Islet precursor cell (in vitro differentiated cells): ENCODE measurements at places on chromosomes 6 and 20.

GRCh38 chr20:58294497-58295455 lies 14.7 kb upstream of the RAB22A start:
- DNase-seq, result peak; percentile 65

GRCh38 chr20:2932498-2932897 lies 59.2 kb downstream of the PTPRA start:
- no peak for DNase-seq

- DNase-seq, result no peak
These were observed 47.0 kb downstream of the COL19A1 start for GRCh38 chr6:69913361-69913760.

DNA sequence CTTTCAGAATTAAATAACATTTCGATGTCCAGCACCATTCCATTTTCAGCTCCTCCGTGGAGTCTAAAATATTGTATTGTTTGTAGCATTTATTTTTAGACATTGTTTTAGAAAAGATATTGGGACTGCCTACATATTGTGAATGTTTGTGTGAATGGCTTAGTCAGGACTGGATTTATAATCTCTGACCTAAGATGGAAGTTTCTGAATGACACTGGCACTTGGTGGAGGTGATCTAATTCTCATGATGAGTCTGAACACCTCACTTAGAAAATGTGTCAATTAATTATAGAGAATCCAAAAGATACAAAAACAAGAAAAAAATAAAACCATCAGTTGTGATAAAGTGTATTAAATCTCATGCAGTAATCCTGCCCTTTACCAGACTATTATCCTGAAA lies 60.8 kb upstream of the HBS1L start:
- no peak for DNase-seq

DNA sequence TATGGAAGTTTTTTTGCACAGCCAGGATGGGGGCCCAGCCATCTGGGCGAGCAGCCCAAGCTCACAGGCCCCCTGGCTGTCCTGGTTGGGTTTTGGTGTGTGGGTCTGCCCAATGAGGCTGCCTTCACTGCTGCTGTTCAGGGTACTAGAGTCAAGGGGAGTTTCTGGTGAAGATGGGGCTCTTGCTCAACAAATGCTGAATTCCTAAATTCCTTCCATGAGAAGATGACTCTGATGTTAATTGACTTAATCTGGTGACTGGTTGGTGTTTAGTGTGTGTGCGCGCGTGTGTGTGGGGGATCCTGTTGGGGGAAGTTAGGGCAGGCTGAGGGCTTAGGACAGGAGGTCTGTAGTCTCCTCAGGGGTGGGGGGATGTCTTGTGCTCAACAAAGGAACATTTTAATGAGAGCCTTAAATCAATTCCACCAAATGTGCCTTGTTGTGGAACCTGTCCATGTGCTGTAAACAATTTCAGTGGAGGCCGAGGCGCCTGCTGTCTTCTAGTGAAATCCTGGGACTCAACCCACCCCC lies 1.9 kb downstream of the PTK7 start:
- peak; percentile 65 for DNase-seq

DNA sequence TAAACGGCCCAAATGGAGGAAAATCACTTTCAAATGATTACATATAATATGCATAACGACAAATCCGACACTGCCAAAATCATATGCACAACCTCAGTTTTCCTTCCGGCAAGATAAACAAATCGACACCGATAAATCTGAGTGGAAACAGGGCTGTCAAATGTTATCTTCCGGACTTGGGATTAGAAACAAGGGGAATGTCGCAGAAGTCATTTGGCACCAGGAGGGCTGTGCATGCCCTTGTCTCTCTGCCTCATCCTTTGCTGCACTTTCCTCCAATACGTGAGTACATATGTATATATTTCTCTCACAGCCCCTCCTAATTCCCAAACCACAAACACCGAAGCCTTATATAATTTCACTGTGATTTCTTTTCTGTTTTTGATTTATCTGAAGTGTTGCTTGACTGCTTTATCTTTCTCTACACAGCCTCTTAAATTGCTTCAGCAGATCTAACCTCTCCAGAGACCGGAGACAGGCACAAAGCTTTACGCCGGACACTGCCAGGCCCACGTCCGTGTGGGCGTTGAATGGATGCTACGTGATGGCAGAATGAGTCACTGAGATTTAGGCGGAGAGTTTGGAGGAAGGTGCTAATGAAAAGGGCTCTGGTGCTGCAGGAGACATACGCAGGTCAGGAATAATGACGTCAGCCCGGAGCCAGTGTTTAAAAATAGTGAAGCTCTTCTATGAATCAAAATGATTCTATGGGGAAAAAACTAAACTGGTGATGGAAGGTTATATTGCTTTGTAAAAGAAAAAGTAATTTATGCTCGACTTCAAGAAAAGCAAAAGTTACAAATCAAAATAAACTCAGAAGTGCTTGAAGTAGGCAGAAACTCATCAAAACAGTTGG lies 21.0 kb upstream of the PRELID3B start:
- peak; percentile 85 for DNase-seq

DNA sequence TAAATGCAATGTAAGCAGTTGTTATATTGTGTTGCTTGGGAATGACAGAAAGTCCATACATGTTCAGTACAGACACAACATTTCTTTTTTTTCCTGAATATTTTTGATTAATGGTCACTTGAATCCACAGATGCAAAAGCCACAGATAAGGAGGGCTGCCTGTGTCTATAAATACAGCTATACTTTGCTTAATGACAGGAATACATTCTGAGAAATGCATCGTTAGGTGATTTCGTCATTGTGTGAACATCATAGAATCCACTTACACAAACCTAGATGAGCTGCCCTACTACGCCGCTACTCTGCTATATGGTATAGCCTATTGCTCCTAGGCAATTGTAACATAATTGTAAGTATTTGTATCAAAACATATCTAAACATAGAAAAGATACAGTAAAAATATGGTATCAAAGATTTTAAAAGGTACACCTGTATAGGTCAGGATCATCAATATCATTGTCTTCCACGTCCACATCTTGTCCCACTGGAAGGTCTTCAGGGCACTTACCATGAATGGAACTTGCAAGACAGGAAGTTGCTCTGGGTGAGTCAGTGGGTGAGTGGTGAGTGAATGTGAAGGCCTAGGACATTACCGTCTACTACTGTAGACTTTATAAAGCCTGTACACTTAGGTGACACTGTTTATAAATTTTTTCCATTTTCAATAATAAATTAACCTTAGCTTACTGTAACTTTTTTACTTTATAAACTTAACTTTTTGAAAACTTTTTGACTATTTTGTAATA lies 27.9 kb upstream of the POPDC3 start:
- DNase-seq, result no peak

DNA sequence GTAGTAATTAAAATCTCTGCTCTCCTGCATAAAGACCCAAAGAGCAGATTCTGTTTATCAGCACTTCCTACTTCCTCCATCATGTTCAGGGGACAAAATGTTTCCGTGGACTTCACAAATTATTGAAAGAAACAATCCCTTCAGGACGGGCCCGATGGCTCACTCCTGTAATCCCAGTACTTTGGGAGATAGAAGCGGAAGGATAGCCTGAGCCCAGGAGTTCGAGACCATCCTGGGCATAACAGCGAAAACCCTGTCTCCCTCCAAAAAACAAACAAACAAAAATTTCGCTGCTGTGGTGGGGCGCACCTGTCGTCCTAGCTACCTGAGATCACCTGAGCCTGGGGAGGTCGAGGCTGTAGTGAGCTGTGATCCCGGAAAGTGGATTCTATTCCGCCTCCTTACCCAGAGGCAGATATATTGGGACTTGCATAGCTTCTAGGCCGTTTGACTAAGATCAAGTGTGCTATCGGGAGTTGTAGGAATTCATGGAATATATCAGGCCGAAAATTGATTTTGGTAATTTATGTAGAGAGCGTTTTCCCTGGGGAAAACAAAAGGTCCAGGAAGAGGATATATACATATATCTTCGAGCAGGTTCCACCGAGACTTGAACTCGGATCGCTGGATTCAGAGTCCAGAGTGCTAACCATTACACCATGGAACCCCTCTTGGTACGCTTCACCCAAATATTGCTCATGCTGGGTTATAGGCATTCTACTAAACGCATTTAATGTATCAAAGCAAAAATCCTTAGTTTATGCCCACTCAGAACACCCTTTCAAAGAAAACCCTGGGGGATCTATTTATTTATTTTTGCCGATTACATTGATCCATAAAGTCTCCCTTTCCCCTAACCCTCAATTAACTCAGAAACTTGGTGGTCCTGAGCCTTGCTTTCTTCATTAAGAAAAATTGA lies 74.5 kb upstream of the ZNF184 start:
- DNase-seq, result peak; percentile 76

DNA sequence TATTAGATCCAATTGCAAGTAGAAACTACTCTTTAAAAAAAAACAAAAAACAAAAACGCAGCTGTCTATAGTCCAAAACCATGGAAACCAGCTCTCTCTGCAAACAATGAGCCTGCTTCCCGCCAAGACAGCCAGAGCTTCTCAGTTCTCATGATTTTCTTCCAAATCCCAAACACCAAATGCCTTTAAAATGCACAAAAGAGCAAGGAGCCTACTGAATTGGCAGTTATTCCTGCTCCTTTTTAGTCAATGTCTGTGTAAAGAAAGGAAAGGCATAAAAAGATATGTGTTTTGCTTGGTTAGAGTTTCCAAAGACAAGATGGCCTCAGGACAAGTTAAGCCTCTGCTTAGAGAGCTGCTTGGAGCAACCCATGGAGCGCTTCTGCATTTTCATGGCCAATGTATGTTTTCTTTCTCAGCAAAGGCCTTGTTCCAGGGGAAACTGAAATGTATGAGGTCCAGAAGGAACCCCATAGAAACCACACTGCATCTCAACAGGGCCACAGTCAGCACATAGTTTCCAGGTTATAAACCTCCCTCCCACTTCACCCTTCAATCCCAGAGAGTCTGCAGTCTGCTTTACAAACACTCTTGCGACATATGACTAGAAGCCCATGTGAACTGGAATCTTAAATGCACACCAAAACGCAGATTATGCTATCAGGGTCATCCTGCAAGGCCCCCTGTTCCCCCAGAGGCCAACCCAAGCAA lies 209.3 kb upstream of the TAB2 start:
- DNase-seq, result no peak
